ENCODE measurements at places on chromosomes 1 and 21.
A peak's percentile ranks its signal among the peaks of the same experiment; 100 is the strongest.

- DNase-seq: no peak
Measured at GRCh38 chr1:204046346-204046745, 26.6 kb upstream of the SOX13 start.

- DNase-seq: no peak
Measured at GRCh38 chr1:201180901-201181300, 9.7 kb upstream of the IGFN1 start.

GRCh38 chr21:41931041-41931451, 22.8 kb downstream of the C2CD2 start:
- no peak for DNase-seq

DNA sequence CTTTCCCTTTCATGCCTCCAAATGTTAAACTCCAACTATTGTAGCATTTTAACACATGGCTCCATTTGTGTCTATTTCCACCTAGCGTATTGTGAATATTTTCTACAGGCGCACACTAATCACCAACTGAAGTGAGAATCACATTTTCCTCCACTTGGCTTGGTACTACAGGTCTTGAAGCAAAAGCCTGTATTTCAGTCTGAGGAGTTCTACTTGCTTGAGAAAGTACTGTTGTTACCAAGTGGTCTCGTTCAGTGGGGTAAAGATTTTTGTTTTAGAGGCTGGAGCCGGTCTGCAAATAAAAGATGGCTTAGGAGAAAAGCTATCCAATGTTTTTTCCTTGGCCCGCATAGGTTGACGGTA, 550 bp upstream of the PTBP2 start:
- no peak for DNase-seq

GRCh38 chr1:114218361-114219171, 64.9 kb upstream of the SYT6 start:
- DNase-seq: no peak

GRCh38 chr1:150974580-150975478, at the start of gene CERS2:
Gene CERS2 (minus strand): TSS chr1:150974835. CDS start chr1:150969090, 5,745 bp downstream.
- DNase-seq: peak; percentile 89

GRCh38 chr1:25832336-25833037, 12.7 kb downstream of the MTFR1L start:
- DNase-seq: no peak

- no peak for DNase-seq
Measured at GRCh38 chr1:220528679-220529501, 954 bp downstream of the MARK1 start.

- DNase-seq: no peak
Measured at GRCh38 chr1:207034998-207035397, 2.4 kb upstream of the C1orf116 start.

GRCh38 chr1:234409328-234409727, 36.1 kb downstream of the COA6 start:
- DNase-seq: no peak

GRCh38 chr1:203038217-203038741, 12.0 kb downstream of the PPFIA4 start:
- no peak for DNase-seq

- DNase-seq: no peak
Measured at GRCh38 chr1:113243529-113243928, 146.8 kb upstream of the MAGI3 start.

GRCh38 chr1:107545879-107546278, 405.0 kb downstream of the NTNG1 start:
- no peak for DNase-seq
